Kidney epithelial cell (primary cell): ENCODE measurements at places on chromosomes 3 and 15.

DNA sequence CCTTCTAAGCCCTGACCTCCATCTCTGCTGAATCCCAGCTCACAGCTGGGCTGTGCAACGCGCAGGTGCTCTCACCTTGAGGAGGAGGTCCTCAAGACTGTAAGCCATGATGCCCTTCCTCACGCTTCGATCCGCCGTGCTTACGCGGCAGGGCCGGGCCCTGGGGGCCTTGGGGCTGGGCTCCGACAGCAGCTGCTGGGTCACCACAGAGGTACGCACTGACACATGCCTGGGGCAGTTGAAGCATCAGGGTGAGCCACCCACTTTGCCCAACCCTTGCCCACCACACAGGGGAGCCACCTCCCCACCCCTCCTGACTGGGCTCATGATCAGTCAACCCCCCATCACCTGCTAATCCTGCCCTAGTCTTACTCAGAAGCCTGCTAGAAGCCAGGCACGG, 3.1 kb downstream of the CIDEC start:
- no peak for DNase-seq

DNA sequence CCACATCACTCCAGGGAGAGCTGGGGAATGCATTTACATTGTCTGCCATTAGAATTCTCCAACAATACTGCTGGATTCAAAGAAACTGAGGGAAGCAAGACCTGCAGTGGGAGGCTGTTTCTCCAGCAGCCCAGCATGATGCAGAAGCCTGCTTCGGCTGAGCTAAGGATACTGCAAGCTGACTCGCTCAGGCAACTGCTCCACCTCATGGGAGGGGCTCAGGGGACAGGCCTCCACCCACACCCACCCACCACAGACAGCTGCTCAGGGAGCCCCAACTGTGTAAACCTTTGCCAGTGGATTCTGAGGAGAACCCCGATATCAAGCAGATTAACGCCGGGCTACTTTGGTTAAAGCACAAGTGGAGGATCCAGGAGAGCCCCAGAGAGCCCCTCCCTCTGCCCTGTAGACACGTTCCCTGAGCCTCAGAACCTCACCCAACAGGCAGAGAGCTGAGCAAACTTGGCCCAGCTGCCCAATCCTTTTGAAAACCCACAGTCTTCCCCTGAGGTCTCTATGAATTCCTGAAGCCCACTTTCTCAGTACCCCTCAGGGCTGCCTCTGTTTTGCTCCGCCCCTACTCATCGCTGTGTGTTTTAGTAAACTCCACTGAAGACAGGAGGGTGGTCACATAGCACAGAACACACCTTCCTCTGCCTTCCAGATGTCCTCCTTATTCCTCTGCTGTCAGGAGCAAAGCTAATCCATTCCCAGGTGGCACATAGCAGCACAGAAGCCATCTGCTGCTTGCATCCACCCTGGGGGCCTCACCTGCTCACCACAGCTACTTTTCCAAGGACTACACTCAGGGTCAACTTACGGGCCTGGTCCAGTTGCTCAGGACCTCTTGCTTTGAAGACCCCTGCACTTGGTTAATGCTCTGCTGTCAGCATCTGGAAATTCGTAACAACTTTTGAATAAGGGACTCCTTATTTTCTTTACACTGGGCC, 269.0 kb downstream of the ABHD5 start:
- DNase-seq, result no peak

- DNase-seq, result no peak
Measured at GRCh38 chr3:186807231-186807630, 949 bp upstream of the RFC4 start.

GRCh38 chr3:170808041-170808440, 62.0 kb downstream of the RPL22L1 start:
- no peak for DNase-seq

DNA sequence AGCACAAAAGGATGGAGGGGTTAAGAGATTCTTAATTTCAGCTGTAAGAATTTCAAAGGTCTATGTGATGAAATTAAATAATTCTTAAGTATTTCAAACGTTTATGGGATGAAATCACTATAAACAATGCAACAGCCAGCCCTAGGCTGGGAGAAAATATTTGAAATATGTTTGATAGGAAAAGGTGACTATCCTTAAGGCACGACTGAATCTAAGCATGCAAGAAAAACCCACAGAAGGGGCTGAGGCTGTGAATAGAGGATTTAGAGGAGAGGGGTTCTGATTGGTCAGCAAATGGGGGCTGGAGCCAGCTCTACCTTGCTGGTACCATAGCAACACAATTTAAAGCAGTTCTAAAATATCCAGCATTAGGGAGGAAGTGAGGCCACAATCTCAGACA, 220.8 kb upstream of the ATP10A start:
- DNase-seq, result no peak

DNA sequence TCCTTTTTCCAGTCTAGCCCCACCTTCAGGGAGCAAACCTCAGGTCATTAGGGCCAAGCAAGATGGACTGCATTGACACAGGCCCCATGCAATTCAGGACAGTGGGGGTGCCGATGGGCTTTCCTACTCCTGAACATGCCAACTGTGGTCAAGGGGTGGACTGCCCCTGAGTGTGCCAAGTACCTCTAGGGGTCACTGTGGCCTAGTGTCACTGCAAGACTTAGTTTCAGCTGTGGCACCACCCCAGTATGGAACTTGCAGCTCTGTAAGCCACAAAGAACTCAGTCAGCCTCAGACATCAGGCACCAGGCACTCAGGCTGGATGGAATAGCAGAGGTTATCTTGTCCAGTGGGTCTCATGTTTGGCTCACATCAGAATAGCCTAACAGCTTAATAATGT, 32.3 kb downstream of the EXOG start:
- no peak for DNase-seq

GRCh38 chr3:172649987-172650386, 60.9 kb downstream of the NCEH1 start:
- no peak for DNase-seq

- DNase-seq, result no peak
Measured at GRCh38 chr15:77507911-77508310, 87.2 kb downstream of the HMG20A start.

DNA sequence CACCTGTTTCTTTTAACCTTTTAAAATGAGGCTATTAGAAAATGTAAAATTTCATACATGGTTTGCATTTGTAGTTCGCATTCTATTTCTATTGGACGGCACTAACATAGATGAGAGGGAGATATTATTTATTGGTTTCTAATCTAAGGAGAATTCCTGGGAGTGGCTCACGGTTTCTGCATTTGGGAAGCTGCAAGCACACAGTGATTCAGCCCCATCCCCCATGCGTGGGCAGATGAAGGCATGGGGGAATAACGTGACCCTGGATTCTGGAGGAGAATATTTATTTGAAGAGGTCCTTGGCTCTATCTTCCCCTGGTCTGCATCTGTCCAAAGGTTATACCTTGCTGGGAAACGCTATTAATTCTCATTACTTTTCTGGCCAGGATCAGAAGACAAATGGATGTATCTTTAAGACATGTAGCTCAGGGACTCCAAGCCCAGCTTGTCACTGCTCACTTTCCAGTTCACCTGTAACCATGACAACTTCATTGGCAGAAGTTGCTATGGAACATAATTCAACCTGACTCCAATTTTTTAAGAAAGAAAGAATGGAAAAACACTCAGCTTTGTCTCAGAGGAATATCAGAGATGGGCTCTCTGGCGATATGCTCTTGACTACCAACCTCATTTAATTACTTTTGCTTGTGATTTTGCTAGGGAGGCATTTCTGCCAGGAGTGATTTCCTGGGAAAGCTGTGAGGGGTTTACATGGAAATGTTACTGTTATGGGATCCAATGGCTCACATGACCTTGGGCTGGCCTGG, 27.2 kb upstream of the POMGNT2 start:
- no peak for DNase-seq

GRCh38 chr3:42023380-42023779, 61.5 kb upstream of the ULK4 start:
- no peak for DNase-seq
